Epithelial cell of proximal tubule (primary cell): ENCODE measurements at places on chromosomes 1 and 21. TPM values are rescaled to one million over a fixed set of nuclear protein-coding genes. Genes with fewer than 3 reads are reported as not detected.

DNA sequence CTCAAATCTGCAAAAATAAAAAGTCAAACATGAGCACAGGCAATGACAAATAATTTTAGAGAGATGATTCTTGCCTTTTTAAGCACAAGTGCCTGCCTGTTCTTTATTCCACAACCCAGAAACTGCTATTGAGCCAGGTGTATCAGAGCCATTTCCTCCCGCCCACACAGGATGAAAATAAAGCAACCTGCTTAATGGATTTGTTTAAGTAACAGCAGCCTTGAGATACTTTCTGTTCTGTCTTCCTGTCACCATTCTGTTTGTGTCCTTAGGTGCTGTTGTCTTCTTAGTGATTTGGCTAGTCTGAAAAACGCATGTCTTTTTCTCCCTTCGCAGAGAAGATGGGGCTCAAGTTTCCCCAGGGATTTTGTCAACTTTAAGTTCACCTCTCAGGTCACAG, 11.4 kb downstream of the RPE65 start:
- no peak for DNase-seq

Gene PTGER3
- total RNA-seq = 0.51 and 0.75 TPM in 2 replicates

DNA sequence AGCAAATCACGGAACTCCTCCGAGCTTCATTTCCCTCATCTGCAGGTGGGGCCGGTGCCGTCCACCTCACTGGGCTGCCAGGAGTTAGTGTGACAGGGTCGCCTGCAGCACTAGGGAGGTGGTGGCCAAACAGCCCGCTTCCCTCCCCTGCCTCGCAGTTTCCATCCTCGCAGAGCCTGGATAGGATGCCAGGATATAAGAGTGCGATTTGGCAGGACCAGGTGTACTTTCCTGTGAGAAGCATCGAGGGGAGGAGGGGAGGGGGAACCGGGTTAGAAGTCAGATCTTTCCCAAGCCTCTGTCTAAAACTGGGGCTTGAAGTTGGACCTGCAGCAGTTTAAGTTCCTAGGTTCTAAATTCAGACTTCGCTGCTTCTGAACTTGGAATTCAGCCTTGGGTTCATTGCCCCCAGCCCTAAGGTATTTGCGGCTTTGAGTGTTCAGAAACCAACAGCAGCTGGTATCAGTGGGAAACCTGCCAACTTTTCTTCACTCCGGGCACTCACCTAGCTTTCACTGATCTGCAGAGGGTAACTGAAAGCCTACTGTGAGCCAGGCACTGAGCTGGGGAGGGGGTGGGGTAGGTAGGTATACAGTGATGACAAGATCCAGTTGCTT, 1.7 kb upstream of the JUN start:
- DNase-seq = peak; percentile 90

Gene TMCO4
- total RNA-seq = 9.8 and 20.0 TPM in 2 replicates

Gene TSTD1
- 52.0 and 148 TPM in 2 replicates for total RNA-seq

DNA sequence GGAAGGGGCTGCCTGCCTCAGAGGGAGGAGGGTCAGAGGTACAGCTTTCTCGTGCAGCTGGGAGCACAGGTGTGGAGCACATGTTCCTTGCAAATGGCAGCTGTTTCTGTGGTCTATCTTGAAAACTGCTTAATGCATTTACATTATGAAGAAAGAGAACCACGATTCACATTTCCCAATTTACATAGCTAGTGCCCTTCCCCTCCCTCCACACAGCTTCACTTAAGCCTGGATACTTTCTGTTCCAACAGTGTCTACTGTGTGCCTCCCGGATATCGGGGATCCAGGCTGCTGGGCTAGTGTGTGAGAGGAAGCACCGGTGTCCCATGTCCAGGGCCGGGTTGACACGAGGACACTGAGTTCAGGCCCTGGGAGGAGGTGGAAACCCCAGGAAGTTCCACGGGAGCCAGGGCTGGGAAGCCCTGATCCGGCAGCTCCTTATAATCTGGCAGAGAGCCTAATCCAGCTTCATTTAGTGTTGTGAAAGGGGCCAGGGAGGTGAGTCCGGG, 31.6 kb downstream of the TMCC2 start:
- DNase-seq = no peak

Gene TCHH
- total RNA-seq = under 0.01 TPM in 1 of 2 replicates, not detected in the other

- no peak for DNase-seq
Observed at GRCh38 chr1:83552820-83553219, 446.1 kb downstream of the TTLL7 start.

DNA sequence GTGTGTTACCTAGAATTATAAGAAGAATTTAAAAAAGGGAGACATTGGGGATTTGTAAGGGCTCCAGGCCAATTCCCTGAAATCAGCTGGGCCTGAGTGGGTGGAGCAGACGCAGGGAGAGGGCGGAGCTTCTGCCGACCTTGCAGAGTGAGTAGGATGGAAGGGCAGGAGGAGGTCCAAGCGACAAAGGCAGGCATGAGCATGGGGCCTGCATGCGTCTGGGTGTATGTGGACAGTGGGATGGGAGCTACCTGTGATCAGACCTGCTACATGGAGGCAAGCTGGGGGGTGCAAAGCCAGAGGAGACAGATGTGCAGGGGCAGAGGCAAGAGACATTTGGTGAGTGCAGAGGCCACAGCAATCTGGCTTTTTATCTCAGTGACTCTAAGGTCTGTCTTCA, 105.3 kb upstream of the OLIG2 start:
- no peak for DNase-seq

DNA sequence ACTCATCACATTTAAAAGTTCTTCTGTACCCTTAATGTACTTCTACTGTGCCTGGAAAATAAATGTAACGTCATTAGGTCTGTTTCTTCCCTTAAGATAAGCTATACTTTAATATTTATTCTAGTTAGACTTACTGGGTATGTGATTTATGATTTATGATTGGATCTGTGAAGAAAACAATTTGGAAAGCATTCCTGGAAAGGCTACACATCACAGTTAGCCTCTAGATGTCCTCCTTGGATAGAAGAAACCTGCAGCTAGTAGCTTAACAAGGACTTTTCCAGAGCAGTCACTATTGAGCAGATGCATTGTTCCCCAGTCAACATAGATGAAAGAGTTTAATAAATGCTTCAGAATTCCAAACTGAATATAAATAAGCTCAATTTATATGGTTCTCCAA, 22.2 kb upstream of the ABL2 start:
- no peak for DNase-seq

- DNase-seq = peak; percentile 95
Observed at GRCh38 chr1:175514387-175514953, 228.9 kb downstream of the TNR start.

GRCh38 chr1:109208836-109209463, 4.8 kb upstream of the SARS1 start:
- no peak for DNase-seq

Gene ZNF670
- total RNA-seq = 2.3 and 4.7 TPM in 2 replicates

Gene NPPB
- 1.2 and 3.5 TPM in 2 replicates for total RNA-seq

DNA sequence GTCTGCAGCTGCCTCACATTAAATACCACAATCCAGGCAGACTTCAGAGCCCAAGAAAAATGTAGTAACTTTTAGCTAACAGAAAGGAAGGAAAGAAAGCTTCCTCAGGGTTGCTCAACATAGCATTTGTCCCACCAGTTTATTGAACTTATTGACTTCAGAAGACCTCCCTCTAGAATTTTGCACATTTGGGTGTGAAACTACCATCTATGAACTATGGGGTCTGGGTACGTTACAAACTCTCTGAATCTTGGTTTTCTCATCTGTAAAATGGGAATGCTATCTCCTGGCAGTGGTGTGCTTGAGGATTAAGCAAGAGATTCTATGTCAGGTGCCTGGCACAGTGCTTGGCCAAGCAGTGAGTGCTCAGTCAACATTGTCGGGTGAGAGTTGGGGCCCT, at the start of gene ZP4:
ZP4 (minus strand) TSS at position 101 of the 400 bp plus-strand sequence. CDS start 287 bp downstream, outside the sequence.
- DNase-seq = no peak

DNA sequence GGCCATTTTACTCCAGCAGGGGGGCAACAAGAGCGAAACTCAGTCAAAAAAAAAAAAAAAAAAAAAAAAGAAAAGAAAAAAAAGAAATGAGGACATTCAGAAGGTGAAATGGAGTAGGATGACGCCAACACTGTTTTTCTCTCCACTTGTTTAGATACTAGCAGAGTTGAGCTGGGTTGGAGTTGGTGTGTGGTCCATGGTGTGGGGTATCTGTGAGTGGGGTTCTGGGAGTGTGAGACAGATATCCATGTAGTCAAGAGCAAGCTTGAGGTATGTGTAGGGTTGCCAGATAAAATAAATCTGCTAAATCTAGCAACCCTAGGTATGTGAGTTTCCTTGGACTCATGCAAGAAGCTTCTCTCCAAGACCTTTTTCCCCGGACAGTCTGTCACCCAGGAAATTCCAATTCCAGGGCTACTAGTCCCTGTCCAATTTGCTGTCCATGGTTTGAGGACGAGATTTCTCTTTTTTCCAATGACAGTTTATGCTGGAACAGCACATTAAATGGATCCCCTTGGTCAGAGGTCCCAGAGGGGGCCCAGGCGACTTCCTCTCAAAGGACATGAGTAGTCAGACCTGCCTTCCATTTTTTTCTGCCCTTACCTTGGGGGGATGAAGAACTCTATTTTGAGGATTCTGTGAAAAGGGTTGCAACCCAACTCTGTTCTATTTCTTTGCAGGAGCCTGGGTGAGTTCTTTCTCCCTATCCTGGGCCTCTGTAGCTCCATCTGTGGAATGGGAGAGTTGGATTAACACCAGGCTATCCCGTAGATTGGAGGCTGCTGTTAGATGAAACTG, 2.1 kb upstream of the FOXD2 start:
- DNase-seq = no peak

Gene S100A4
- total RNA-seq = 31.2 and 33.8 TPM in 2 replicates

DNA sequence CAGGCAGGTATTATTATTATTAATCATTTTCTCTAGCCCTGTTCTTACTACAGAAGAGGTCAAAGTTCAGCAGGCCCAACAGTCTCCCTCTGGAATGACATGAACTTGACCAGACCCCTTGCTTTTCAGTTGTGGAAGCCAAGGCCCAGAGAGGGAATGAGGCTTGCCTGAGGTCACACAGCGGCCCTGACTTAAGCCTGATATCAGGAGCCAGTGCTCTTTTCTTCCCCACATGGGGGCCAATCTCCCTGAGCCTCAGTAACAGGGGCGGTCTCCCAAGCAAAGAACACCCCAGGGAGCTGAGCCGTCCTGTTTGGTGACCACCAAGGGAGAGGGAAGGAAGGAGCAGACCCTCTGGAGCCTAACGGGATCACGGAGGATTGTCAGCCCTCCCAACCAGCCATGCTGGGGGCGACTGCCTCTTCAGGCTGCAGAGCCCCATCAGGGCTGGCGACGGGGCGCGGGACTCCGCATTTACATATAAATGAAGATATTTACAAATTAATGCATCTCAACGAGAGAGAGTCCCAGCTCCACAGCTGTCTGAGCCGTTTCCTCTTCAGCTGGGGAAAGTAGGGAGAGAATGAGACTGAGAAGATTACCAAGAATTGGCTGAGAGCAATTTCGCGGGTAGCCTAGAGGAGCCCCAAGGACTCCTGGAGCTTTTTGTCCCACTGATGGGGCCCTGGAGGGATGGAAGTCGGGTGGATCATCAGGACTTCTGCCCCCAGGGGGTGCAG, 186.1 kb upstream of the KLHDC7A start:
- DNase-seq = no peak

Gene CELA2A
- not detected in 2 replicates for total RNA-seq

DNA sequence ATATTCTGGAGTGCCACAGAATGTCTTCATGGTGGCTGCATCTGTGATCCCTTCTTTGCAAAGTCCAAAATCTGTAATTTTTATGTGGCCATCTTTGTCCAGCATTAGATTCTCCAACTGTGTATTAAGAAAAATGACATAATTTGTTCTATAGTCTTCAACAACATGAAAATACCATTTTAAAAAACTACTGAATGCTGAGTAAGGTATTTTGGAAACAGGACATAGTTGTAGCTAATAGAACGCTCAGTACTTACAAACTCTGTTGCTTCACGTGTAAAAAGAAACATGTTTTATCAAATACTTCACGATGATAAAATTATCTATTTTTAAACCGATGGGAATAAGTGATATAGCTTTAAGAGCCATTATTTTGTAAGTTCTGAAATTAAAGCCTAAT, 286.3 kb downstream of the AKT3 start:
- DNase-seq = no peak

Gene HES3
- not detected in 2 replicates for total RNA-seq

Gene MFAP2
- total RNA-seq = 42.2 and 53.2 TPM in 2 replicates

- no peak for DNase-seq
Observed at GRCh38 chr1:21652101-21652936, 16.8 kb downstream of the RAP1GAP start.

DNA sequence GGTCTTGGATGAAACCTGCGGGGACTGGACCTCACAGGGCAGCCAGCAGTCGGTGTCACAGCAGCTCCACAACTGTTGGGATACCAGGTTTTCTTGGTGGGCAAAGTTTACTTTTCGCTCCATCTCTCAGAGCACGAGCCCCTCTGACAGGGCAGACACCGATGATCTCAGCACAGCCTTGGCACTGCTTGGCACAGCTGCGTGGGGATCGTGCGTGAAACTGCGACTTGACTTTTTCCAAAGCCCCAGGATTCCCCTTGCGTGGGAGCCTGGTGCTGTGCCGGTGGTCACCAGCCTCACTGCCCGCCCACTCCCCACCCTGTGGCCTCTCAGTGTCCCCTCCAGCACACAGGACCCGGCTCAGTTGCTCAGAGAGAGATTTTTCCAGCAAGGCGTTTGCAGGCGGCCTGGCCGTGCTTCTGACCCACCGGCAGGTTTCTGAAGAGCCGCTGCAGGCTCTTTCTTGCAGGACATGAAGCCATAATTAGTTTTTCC, 57.3 kb downstream of the SIK1 start:
- DNase-seq = no peak
